Stimulated activated CD8-positive, alpha-beta memory T cell treated with anti-CD3 and anti-CD28 coated beads, Interleukin-7, amount 100 ng/mL, for 48 hours (primary cell): ENCODE measurements at places on chromosomes 13 and 19.
A peak's percentile ranks its signal among the peaks of the same experiment; 100 is the strongest.

DNA sequence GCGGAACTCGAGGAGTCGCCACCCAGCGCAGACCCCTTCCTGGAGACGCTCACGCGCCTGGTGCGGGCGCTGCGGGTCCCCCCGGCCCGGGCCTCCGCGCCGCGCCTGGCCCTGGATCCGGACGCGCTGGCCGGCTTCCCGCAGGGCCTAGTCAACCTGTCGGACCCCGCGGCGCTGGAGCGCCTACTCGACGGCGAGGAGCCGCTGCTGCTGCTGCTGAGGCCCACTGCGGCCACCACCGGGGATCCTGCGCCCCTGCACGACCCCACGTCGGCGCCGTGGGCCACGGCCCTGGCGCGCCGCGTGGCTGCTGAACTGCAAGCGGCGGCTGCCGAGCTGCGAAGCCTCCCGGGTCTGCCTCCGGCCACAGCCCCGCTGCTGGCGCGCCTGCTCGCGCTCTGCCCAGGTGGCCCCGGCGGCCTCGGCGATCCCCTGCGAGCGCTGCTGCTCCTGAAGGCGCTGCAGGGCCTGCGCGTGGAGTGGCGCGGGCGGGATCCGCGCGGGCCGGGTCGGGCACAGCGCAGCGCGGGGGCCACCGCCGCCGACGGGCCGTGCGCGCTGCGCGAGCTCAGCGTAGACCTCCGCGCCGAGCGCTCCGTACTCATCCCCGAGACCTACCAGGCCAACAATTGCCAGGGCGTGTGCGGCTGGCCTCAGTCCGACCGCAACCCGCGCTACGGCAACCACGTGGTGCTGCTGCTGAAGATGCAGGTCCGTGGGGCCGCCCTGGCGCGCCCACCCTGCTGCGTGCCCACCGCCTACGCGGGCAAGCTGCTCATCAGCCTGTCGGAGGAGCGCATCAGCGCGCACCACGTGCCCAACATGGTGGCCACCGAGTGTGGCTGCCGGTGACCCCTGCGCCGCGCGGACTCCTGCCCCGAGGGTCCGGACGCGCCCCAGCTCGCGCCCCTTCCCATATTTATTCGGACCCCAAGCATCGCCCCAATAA, 2.3 kb downstream of the AMH start:
- no peak for DNase-seq

DNA sequence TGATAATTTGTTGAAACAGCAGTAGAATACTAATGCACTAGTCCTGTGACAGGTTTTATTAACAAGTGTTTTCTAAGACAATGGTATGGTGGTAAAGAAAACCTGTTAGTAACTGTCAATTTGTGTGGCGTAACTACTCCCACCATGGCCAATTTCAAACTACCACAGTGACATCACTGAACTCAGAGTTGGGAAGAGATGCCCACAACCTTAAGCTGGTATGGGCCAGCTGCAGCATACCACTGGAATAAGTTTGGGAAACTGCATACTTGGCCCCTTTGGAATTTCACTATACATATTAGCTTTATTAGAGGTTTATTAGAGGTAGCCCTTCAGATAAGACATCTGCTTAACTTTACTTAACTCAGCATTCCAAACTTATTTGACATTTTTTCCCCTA, 419.4 kb downstream of the NDFIP2 start:
- no peak for DNase-seq

GRCh38 chr13:114004420-114005205, 30.7 kb upstream of the C13orf46 start:
- no peak for DNase-seq

DNA sequence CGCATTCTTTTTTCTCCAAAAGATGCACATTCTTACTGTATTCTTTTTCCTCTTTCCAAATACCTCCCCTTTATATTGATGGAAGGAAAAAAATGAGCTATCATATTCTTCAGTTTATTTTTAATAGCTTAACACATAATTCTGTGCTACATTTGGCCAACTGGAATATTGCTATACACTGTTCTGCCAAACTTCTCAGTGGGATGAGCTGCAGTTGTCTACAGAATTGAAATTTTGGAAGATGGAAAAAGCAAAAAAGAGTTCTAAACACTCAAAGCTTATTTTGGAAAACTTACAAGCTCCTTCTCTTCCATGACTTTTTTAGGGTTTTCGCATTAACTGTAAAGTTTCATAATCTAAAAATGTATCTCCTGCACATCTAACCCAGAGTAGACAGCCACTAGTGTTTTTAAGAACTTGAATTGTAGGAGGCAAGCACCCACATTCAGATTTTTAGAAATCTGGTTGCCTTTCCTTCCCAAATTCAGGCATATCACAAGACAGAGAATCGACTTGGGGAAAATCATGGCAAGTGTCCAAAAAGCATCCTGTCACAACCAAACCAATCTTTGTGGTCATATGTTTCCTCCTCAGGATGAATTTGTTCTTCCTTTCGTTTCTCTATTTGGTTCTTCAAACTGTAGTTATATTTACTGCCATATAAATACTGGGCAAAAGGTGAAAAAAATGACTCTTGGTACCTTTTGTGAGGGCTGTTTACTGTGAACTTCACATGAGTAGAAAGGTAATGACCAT, 111.4 kb upstream of the FRY start:
- DNase-seq = no peak

- DNase-seq = no peak
Measured at GRCh38 chr13:111668451-111668850, 348.0 kb downstream of the TEX29 start.

GRCh38 chr19:4493104-4493928, 21.2 kb downstream of the HDGFL2 start:
- no peak for DNase-seq

GRCh38 chr13:39025433-39025839, 12.5 kb downstream of the PROSER1 start:
- DNase-seq = no peak

DNA sequence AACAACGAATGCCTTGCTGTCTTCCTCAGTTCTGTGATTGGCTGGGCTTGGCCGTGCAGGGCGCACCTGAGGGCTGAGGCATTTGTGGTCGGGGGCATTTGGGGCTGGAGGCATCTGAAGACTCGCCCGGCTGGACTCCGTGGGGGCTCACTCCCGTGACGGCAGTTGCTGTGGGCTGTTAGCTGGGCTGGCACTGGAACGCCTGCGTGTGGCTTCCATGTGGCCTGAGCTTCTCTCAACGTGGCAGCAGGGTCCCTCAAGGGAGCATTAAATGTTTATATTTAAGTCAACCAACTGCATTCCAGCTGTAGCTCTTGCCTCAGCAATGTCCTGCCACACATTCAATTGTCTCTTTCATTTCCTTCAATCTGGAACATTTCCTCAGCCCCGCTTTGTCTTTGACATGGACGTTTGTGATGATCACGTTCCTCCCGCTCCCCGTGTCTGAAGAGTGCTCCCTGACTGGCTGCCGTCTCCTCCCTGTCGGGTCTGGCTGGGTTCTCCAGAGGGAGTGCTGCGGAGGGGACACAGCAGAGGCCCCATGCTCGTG, 21.0 kb downstream of the CCDC8 start:
- DNase-seq = no peak

DNA sequence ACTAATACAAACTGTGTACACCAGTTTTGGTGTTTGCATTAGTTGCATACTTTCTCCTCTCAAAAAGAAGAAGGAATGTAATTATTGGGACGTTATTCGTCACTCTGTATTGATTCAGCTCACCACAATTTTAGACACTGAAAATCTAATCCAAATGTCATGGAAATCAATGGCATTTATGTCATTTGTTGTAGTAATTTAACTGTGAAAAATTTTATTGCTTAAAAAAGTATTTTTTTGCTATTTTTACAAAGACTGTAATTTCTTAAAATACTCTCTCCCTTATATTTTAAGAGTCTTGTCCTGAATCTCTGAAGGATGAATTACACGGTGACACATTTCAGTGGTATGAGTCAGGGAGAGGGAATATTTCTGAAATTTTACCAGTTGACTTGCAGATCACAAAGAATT, 2117.6 kb downstream of the PCDH9 start:
- DNase-seq = no peak

- peak; percentile 55 for DNase-seq
Measured at GRCh38 chr19:49391581-49392399, 3.7 kb downstream of the KASH5 start.

GRCh38 chr13:19587635-19588300, 26.4 kb upstream of the TPTE2 start:
- DNase-seq = no peak

- no peak for DNase-seq
Measured at GRCh38 chr19:55058781-55059610, 4.0 kb downstream of the RDH13 start.

DNA sequence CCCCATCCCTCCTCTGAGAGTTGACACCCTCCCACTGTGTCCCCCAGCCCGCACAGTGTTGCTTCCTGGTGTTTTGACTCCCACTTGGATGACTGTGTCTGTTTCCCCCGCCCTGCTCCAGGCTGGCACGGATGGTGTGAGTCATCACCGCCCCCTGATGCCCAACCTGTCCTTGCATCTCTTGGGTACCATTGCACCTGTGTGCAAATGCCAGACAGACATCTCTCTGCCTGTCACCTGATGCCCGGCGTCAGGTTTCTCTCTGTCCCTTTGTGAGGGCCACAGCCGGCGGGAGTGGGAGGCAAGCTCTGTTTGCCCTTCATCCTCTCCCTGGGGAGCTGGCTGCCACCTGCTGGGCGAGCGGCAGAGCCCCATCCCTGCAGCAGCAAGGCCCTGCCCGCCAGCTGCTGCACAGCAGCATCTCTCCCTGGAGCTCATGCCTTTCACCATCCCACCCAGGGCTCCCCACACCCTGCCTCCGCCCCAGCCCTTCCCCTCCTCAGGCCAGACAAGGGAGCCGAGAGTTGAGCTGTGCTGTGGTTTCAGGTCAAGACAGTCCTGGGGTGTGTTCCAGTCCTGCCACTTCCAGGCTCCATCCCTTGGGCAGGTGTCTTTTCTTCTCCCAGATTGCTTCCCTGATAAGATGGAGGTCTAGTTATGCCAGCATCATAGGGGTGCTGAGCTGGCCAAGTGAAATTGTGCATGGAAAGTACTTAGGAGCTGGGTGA, 29.7 kb downstream of the NKPD1 start:
- no peak for DNase-seq

GRCh38 chr19:50427997-50428425, 4.7 kb upstream of the MYBPC2 start:
- DNase-seq = peak; percentile 14

DNA sequence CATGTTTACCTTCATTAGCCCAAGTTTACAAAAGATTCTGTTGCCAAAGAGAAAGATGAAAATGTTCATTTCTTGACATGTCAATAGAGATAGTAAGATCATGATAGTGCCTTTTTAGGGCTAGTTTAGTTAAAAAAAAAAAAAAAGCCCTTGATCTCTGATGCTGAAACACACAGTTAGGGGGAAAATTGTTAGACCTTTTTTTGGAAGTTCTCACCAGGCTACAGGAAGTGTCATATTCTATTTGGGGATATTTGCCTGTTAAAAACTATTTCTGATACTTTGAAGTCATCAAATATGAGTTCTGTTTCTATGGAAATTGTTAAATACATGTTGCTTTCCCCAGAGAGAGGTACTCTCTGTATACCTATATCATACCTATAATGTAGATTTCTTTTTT, 21.6 kb downstream of the SLAIN1 start:
- no peak for DNase-seq

DNA sequence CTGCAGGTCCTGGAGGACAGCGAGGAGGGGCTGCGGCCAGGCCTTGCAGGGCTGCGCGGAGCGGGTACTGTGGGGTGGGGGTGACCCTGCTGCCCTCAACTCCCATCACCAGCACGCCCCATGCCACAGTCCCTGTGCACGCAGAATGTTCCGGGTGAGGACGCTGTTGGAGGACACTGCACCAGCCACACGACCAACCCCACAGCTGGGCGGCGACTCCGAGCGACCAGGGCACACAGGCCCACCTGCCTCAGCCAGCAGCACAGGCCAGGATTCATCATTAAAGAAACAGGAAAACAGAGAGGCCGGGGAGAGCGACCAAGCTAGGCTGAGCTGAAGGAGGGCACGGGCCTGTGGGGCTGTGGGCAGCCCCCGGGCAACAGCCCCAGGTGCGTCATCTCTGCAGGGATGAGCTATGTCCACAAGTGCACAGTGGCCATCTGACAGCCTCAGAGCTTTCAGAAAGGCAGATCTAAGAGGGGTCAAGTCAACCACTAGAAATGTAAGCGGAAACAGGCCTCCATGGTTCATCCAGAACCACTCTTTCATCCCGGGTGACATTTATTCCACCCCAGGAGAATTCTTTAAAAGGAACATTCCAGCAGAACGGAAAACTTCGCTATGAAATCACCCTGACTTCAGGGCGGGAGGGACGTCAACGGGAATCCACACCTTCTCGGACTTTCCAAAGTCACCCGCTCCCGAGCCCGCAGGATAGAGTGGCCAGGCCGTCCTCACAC, 1.5 kb downstream of the GAS6 start:
- DNase-seq = no peak

- no peak for DNase-seq
Measured at GRCh38 chr19:17054746-17055145, 20.5 kb downstream of the HAUS8 start.

DNA sequence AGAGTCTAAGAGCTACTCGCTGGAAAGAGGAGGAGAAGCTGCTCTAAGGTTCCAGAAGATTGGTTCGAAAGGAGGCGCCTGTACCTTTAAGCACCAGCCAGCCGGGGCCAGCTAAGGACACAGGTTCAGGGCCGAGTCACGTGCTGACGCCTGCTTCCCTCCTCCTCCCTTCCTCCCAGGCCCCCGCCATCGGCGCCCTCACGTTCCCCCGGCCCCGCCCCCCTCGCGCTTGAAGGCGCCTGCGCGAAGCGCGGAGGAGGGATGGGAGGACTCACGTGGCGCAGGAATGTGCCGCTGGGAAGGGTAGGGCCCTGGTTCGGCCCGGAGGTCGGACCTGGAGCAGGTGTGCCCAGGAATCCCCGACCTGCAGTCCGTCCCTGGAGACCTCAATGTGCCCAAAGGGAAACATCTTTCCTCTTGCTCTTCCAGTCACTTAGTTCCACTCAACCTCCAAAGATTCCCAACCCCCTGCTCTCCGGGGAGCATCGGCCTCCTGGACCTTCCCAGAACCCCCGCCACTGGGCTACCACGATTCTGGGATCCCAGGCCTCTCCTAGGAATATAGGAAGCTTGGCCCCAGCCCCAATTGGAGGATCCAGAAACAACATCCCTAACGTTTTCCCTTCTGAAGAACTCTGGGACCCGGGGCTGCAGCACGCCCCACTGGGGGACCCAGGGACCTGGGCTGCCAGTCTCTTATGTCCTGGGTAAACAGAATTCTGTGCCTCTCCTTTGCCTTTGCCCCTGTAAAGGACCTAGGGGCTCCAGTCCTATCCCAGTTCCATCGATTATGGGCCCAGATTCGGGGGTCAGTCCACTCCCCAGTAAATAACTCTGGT, 2.5 kb downstream of the DBP start:
- DNase-seq = peak; percentile 86

DNA sequence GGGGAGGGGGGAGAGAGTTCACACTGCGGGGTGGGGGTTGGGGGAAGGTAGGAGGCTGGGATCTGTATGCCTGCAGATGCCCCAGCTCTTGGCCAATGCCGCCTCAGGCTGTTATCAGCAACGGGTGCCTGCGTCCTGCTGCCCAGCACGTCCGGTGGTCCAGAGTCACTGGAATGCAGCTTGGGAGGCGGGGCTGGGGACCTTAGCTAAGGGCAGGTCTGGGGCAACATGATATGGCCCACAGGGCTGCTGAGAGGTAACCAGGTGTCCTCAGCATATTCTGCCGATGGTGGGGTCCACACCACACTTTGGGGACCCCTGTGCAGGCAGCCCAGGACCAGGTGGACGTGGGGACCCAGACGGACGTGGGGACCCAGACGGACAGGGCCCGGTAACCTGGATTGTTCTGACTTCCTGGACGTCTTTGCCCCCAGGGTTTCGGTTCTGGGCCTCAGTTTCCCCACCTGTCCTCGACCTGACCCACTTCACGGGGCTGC, 668 bp upstream of the ARHGAP45 start:
- DNase-seq = no peak
